ENCODE measurements at places on chromosomes 2 and 18.

GRCh38 chr2:160252900-160253299 lies 52.8 kb upstream of the ITGB6 start:
- DNase-seq = no peak

DNA sequence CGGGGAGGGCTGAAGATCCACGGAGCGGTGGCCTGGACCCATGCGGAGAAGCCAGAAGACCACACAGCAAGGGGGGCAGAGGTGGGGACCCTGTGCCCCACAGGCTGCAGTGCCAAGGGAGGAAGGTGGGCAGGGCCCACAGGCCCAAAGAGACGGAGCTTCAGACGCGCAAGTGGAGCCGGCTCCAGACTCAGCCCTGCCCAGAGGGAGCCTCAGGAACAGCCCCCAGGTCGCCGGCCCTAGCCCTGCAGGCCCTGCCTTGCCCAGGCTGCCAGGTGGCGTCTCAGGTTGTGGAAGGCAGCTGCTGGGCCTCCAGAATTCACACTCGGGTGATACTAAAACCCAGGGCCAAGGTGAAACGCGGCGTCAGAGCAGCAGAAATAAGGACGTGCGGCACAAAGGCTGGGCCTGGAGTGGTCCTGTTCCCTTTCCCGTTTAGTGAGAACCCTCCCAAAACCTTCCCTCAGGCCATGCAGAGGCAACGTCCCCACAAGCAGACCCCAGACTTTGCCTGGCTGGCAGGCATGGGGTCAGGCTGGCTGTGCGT lies 36.8 kb downstream of the SLC66A2 start:
- DNase-seq = no peak

GRCh38 chr18:28399781-28400362 lies 222.9 kb upstream of the CDH2 start:
- DNase-seq = no peak

DNA sequence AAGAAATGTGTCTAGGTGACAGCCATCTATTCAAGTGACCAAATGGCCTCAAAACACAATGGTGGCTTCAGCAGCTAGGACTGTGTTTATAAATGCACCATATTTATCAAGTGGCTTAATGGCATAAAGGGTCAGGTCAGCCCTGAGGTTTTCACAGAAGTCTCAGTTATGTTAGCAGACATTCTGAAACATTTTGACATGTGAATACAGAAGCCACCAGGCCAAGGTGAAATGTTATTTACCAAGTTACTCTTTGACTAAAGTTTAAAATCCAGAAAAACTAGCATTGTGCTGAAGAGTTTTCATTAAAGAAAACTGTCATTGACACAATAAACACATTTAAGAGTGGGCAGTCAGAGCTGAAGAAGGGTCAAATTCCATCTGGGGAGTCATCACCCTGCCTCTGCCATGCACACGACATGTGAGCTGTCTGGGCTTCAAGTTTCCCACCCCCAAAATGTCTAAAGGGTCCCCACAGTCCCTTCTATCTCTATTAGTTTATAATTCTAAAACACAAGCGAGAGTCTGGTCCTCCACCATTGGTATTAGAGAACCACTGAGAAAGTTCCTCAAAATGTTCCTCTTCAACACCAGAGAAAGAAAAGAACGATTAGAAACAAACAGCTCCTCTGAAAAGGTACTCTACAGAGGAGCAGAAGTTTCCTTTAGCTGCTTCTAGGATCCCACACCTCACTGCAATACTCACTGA lies 77.5 kb upstream of the FZD5 start:
- no peak for DNase-seq

DNA sequence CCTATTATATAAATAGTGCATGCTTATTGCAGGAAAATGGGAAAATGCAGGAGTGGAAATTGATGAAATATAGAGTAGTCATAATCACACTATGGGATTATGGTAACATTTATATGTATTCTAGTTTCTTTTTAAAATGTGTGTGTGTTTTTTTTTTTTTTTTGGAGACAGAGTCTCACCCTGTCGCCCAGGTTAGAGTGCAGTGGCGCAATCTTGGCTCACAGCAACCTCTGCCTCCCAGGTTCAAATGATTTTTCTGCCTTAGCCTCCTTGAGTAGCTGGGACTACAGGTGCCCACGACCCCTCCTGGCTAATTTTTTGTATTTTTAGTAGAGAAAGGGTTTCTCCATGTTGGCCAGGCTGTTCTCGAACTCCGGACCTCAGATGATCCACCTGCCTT lies 47.0 kb downstream of the BIRC6 start:
- no peak for DNase-seq

- no peak for DNase-seq
These were observed 14.3 kb upstream of the MAP3K2 start for GRCh38 chr2:127401757-127402695.

GRCh38 chr2:207159002-207159401 lies 6.7 kb downstream of the KLF7 start:
- DNase-seq = no peak

- no peak for DNase-seq
These were observed 115.1 kb upstream of the GPC1 start for GRCh38 chr2:240320204-240320993.

GRCh38 chr2:85666435-85667316 lies 1.3 kb downstream of the SFTPB start:
- DNase-seq = no peak

DNA sequence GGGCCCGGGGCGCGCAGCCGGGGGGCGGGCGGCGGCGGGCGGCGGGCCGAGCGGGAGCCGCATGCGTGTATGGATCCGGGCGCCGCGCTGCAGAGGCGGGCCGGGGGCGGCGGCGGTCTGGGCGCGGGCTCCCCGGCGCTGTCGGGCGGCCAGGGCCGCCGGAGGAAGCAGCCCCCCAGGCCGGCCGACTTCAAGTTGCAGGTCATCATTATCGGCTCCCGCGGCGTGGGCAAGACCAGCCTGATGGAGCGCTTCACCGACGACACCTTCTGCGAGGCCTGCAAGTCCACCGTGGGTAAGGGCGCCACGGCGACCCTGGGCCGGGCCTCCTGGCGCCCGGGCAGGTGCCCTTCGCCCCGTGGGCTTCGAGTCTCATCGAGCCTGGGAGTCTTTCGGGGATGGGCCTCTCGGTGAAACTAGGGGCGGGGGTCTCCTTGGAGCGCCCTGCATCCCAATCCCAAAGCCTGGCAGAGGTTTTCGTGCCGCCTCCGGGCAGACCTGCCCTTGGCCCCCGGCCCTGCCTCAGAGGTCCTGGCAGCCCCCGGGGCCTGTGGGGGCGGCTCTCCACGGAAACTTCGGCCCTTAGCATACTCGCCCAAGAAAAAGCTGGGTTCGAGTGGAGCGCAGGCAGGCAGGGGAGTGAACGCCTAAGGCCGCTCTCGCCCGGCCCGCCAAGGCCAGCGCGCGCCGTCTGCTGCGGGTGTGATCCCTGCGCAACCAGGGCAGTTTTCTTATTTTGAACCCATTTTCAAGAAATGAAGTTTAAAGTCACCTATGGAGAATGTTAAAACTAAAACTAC lies 622 bp downstream of the RAB12 start:
- DNase-seq = no peak

DNA sequence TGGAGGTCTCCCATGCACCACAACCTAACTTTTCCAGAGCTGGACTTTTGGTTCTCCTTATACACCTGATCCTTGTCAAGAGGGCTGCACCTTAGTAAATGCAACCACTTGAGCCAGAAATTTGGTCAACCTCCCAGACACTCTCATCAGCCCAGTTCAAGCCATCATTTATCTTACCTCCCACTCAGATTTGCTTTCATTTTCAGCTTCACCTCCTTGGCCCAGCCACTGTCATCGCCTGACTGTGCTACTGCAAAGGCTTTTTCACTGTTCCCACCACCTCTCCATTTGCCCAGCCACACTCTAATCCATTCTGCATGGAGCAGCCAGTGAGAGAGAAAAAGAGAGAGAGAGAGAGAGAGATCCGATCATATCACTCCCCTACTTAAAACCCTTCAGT lies 112.4 kb upstream of the DDX18 start:
- DNase-seq = no peak

DNA sequence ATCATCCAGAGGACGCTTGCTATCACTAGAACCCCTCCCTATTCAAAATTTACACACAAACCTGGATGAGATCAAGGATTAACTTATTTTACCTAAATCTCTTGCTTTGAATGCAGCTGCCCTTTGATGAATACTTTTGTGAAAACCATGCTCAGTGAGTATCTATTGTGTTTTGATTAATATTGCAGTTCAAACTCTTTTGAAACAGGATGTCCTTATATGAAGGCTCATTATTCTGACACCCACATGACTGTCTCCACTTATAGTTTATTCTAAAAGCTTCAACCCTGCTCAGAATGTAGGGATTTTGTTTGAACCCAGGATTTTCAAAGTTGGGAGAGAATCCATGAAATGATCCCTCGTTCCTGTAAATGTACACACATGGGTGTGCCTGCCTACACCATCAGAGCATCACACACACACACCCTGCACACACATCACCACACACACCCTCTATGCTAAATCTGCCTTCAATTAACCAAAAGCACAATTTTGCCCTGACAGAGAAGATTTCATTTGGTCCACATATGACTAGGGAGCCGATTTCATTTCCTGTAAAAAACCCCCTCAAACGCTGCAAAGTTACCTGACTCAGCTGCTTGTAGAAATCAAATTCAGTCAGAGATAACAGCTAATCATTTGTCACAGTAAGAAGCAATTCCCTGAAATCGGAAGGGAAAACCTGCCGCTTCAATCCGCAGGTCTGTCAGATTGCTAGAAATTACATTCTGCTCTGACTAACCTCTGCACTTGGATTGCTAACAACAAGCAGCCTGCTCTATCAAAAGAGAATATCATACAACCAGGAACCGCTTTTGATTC lies 65.2 kb downstream of the ZEB2 start:
- DNase-seq = no peak

GRCh38 chr2:238080518-238080917 lies 19.6 kb upstream of the ESPNL start:
- no peak for DNase-seq

DNA sequence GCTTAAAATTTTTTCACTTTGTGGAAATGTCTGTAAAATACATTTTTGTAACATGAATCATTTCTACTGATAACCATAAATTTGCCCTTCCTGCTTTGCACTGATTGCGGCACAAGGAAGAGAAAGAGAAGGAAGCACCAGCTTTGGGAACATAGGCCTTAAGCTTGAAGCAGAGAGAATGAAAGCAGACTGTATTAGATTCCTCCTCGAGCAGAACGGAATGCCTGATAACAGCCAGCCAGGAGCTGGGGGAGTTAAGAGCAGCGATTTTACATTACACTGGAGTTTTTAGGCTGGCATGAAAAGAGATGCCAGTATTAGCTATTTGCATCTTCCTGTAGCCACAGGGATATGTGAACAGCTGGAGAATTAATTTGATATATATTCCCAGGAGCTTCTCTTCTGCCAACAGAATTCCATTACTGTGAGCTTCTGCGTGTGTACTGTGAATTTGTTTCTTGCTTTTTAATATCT lies 33.5 kb downstream of the CRIM1 start:
- no peak for DNase-seq

GRCh38 chr2:172599947-172600346 lies 44.1 kb downstream of the PDK1 start:
- DNase-seq = no peak

DNA sequence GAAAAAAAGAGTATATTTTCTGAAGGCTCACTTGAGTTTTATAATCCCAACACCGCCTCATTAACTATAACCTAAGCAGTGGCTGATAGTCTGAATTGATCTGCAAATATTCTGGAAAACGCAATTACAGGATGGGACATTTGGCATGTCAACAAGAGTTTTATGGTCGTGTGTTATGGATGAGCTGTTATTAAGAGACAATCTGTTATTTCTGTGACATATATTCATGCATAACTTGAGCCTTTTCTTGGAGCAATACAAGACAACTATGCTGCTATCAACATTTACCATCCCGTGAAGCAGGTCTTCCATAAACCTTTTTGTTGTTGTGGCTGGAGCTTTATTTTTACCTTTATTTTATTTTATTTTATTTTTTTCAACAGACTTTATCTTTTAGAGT lies 164.4 kb downstream of the SCG2 start:
- no peak for DNase-seq

DNA sequence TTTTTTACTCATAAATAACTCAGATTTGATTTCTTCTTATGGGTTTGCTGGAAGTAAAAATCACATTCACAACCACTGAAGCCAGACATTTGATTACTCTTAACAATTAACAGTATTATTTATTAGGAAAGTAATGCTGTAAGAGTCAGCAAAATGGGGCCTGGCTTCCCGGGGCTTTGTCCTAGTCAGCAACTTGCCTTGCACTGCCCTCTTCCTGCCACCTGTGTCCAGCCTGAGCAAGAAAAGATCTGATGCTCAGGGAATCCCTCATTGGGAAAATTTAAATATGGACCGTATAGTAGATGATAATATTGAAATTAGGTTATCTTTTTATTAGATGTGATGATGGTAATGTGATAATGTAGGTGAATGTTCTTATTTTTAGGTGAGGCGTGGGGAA lies 30.8 kb upstream of the ACYP2 start:
- DNase-seq = no peak

GRCh38 chr2:214742119-214742518 lies 67.4 kb downstream of the BARD1 start:
- no peak for DNase-seq

- DNase-seq = no peak
These were observed 156.7 kb downstream of the TPO start for GRCh38 chr2:1569879-1570450.

DNA sequence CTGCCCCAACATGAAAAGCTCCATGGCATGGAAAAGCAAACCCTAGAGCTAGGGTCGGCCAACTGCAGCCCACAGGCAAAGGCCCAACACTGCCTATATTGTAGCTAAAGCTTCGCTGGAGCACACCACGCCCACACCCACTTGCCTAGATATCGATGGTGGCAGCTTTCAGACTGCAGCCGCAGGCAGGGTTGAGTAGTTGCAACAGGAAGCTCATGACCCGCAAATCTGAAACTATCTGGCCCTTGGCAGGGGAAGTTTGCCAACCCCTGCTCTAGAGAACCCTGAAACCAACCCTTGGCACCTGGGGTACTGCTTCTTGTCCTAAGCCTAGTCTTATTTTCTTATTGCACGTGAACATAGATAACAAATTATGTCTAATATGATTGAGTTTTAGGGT lies 250.0 kb downstream of the SOX11 start:
- no peak for DNase-seq

DNA sequence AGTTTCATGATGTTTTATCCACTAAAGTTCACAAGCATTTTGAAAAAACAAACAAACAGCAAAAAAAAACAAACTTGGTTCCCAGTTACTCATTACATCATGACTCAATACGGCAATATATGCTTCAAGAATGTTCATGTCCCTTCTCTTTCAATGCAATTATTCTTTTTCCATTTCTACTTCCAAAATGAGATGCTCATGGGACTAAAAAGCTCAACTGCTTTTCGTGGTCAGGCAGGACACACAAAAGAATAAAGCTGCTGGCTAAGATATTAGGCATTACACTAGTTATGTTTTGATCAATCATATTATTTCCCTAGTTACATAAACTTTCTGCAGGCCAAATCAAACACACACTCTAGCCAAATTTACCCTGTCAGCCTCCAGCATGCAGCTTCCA lies 301.3 kb downstream of the EPHA4 start:
- DNase-seq = no peak

Measured in NCI-H345 (cell line).